Heart right ventricle (tissue), 16 donors: ENCODE measurements at places on chromosomes 6 and 20. TPM values are rescaled to one million over a fixed set of nuclear protein-coding genes. Genes with fewer than 3 reads are reported as not detected.

The APOM gene
- 7.4 TPM for polyA plus RNA-seq

The RIPOR3 gene
- 6.3 TPM for polyA plus RNA-seq

The SFT2D1 gene
- 43.6 TPM for polyA plus RNA-seq

The EPPIN gene
- not detected for polyA plus RNA-seq

The CTAGE9 gene
- not detected for polyA plus RNA-seq

The ANGPT4 gene
- 0.37 TPM for polyA plus RNA-seq

The MATN4 gene
- 0.06 TPM for polyA plus RNA-seq

The NELFCD gene
- polyA plus RNA-seq: 22.8 TPM

The SLC35D3 gene
- polyA plus RNA-seq: 0.04 TPM
